COR-L47 (cell line): ENCODE measurements at places on chromosomes 2 and 18.

DNA sequence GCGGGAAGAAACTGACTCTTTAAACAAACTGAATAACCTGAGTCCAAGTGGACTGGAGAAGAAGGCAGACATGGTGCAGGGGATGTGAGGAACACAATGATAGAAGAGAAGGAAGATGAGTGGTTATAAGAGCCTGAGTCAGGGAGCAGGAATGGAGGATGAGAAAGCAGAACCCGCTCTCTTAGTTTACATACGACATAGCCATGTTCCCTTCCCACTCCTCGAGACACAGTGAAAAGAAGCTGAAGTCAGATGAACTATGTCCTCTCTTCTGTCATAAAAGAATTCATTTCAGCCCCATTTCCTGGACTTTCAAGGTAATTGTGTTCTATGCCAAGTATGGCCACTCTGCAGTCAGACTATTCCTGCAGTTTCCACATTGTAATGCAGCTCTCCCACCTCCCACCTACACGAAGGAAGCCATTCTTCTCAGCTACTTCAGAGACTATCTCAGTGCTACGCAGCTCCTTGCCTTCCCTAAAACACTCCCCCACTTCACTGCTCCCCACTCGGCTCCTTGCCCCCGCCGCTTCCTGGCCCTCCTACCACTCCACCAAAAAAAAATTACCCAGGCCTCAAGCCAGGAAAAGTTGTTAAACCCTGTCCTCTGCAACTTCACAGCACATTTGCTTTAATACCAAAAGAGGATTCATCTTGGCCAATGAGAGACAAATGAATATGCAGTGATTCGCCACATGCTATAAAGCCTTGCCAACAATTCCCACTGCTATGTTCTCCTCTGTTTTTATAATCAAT lies 323.4 kb upstream of the EPHA4 start:
- DNase-seq, result no peak

GRCh38 chr2:40027968-40028367 lies 248.9 kb upstream of the THUMPD2 start:
- no peak for DNase-seq

DNA sequence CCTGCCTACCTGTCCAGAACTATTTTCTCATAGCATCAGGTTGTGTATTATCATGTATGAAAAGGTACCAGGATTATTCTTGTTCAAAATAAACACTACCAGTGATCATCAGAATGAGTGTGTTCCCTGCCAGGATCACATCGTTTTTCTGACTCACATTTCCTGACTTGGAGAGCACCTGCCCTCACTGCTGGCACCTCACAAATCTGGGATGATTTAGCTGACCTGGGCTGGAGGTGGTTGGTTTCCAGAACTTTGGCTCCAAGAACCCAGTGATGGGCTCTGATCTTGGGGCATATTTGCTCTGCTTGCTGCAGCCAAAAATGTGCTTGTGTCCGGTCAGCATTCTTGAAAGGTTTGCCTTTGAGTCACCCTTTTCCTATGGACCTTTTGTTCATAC lies 836.3 kb upstream of the ACVR2A start:
- no peak for DNase-seq

GRCh38 chr2:46848447-46848846 lies 67.2 kb downstream of the MCFD2 start:
- no peak for DNase-seq

DNA sequence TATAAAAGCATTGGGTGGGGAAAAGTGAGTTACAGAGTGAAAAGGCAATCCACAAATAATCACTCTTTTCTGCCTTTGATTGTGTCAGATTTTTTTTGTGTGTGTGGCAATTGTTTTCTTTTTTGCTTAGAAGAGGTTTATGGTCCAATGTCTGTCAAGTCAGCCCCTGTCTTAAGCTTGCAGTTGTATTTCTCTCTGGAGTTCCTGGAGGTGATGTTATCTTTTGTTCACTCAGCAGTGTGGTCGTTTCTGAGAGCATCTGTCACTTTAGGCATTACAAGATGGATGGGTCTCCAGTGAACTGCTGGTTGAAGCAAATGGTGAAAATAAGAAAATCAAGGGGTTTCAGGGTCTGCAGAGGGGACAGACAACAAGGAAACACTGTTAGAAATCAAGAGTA lies 121.3 kb downstream of the GREB1L start:
- DNase-seq, result no peak

- peak; percentile 67 for DNase-seq
Observed at GRCh38 chr18:48590678-48591077, 51.8 kb downstream of the CTIF start.

DNA sequence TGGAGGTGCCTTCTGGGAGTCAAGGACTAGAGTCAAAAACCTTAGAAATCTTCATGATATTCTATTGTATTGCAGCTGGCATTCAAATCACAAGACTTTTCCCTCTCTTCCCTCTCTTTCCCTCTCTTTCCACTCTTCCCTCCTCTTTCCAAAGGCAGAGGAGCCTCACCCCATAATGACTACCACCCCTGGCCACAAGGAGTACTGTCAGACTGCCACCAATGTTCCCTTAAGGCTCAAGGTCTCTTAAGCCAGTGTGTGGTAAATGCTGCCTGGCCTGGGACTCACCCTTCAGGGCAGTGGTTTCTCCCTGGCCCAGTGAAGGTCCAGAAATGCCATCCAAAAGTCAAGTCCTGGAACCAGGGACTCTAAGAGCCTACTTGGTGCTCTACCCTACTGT lies 605.9 kb upstream of the PKDCC start:
- DNase-seq, result no peak

DNA sequence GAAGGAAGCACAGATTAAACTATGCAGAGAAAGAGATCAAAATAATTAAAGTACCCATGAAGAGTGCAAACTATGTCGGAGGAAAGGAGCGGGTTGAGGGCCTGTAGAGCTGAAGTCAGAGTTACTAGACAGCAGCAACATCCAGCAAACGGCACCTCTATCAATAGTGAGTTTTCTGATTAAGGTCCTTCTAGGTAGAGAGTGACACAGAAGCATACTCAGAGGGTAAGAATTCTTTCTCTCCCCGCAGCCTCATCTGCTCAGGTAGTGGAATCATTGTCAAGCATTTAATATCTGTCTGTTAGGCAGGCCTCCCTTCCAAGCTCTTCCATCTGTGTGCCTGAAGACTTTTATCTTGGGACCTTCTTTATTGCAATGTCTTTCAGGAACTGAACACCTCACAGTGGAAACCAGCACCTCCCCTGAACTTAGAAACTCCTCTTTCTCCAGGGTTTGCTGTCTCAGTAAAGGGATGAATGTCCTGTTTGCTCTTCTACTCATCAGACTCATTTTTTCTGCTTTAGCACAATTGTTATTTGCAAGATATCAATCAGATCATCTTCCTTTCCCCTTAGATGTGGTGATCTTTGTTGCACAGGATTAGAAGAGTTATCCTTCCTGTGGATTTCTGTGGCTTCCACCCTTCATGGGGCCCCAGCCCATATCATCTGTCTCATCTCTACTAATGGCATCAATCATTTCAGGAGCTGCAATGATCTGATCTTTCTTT lies 28.8 kb downstream of the SP140 start:
- no peak for DNase-seq

- no peak for DNase-seq
Observed at GRCh38 chr2:114066186-114066747, 176.4 kb downstream of the ACTR3 start.

- DNase-seq, result no peak
Observed at GRCh38 chr2:75592030-75592429, 31.3 kb upstream of the EVA1A start.

DNA sequence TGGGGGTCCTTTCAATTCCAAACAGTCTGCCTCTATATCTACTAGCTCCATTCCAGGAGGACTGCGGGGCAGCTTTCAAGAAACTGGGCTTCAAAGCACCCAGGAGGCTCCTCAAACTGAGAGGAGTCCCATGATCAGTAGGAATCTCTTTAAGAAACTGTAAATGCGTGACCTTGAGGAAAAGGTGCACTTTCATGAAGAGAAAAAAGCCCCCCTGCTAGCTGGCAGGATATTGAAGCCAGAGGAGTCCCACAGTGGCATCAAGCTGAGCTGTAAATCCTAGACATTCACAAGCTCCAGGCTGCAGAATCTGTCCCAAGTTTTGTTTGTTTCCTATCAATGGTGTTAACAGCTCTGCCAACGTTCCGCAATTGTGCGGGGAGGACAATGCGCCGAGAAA lies 790.1 kb downstream of the SLC4A3 start:
- no peak for DNase-seq

DNA sequence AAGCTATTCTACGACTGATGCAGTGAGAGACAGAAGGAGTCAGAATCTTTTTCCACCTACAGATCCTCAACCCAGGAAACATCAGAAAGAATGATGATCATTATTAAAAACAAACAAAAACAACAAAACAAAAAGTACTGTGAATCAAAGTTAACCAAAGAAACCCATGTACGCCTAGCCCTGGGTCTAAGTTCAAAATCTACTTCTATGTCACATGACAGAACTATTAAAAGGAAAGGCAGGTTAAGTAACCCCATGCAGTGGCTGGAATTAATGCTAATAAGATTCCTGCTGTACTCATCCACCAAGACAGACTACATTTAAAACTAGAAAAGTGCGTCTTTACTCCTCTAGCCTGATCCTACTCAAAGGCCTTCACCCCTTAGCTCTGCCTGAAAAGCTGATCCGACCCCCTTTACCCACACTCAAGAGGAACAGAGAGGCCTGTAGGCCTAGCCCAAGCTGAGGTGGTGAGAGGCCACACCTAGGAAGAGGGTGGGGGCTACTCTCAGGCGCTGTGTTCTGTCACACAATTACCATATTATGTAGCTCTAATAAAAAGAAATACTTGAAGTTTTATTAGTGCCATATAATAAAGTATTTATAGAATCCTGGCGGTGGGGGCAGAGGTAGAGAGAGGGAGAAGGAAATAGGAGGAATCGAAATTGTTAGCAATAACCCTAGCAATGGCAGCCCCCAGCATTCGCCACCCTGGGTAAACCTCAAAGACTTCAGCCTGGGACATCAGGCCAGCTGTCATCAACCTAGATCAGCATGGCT lies 37.1 kb downstream of the NHEJ1 start:
- DNase-seq, result no peak

DNA sequence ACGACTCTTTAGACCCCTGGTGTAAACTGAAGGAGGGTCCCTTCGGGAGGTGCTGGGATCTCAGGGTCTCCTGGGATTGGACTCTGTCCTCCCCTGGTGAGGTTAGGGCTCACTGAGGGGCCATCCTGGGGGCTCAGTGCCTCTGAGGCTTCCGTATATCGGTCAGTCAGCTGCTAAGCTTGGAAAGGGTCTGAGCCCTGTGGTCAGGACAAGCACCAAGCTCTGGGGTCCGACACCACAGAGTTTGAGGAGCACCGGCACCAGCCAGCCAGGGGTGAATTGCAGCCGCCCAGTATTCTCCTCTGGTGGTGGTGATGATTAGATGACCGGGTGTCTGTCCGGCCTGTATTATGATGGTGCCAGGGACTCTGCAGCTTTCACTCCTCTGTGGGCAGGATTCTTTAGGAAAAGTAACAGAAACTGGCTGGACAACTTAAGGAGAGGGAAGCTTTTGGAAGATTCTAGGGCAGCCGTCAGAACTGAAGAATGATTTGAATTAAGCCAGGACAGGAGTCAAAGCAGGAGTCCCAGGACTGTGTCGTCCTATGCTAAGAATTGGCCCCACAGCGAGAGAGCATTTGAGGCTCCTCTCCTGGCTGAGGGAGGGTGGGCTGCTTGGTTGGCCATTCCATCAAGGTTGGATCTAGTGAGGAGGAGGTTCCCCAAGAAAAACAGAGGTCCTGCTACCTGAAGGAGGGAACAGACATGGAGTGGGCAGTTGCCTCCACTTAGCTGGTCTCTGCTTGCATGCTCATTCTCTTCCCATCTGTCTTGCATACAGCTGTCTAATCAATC lies 158.6 kb upstream of the HS6ST1 start:
- no peak for DNase-seq

GRCh38 chr2:233928594-233929351 lies 11.6 kb downstream of the TRPM8 start:
- peak; percentile 8 for DNase-seq

- no peak for DNase-seq
Observed at GRCh38 chr2:161136696-161137324, 23.4 kb upstream of the TANK start.

- no peak for DNase-seq
Observed at GRCh38 chr2:85524336-85524908, 14.5 kb upstream of the MAT2A start.

- no peak for DNase-seq
Observed at GRCh38 chr2:127700527-127701192, 637 bp upstream of the SFT2D3 start.

- DNase-seq, result no peak
Observed at GRCh38 chr18:23487738-23488570, 15.4 kb upstream of the RMC1 start.

- peak; percentile 10 for DNase-seq
Observed at GRCh38 chr2:45851576-45852304, 200.3 kb downstream of the PRKCE start.

- peak; percentile 84 for DNase-seq
Observed at GRCh38 chr2:120396013-120396860, 50.3 kb downstream of the INHBB start.

GRCh38 chr2:151658081-151658480 lies 76.2 kb downstream of the NEB start:
- DNase-seq, result no peak

GRCh38 chr2:18380321-18380720 lies 180.1 kb downstream of the RDH14 start:
- DNase-seq, result no peak

GRCh38 chr18:51907687-51908597 lies 432.1 kb upstream of the DCC start:
- DNase-seq, result no peak

GRCh38 chr2:45935791-45936622 lies 284.5 kb downstream of the PRKCE start:
- DNase-seq, result peak; percentile 83

GRCh38 chr2:20129331-20130159 lies 78.1 kb upstream of the LAPTM4A start:
- peak; percentile 24 for DNase-seq

- DNase-seq, result no peak
Observed at GRCh38 chr2:101002562-101003277, 631 bp downstream of the RPL31 start.

DNA sequence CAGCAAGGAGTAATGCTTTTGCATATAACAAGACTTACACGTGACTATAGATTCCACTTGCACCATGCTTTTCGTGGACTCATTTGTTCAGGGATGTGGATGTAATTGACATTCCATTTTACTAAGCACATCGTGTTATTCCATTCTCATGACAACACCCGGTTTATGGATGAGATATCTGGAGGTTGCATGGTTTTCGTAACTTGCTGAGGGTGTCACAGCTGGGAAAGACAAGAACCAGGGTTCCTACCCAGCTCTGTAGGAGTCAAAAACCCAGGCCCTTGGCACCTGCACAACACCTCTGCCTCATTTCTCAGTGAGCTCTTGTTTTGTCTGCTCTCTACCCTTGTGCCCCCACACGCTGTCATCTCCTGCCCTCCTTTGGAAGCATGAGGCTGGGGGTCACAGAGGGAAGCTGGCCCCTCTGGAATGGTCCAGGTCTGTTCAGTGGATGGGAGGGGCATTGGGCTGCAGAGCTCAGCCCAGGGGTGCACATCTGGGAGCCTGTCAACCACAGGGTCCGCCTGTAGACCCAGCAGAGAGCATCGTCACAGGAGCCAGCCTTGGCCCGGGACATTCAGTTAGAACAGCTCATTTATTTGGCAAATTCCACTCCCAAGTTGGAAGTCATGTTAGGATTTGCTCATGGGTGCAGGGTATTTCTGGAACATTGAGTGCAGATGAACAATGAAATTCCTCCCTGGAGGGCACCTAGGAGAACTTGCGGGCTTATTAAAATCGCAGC lies 120.1 kb upstream of the TWIST2 start:
- no peak for DNase-seq

- no peak for DNase-seq
Observed at GRCh38 chr2:191846515-191847476, at the start of gene CAVIN2. CAVIN2 (minus strand) TSS chr2:191847088; CDS start chr2:191846925, 163 bp downstream.

GRCh38 chr2:129061069-129061768 lies 742.6 kb upstream of the HS6ST1 start:
- no peak for DNase-seq
